ENCODE measurements at places on chromosomes 5 and 9.
A peak's percentile ranks its signal among the peaks of the same experiment; 100 is the strongest.

GRCh38 chr9:22446589-22446949, at the start of gene DMRTA1:
DMRTA1 (plus strand) TSS chr9:22446824; CDS start chr9:22447066, 242 bp downstream.
- DNase-seq: no peak

DNA sequence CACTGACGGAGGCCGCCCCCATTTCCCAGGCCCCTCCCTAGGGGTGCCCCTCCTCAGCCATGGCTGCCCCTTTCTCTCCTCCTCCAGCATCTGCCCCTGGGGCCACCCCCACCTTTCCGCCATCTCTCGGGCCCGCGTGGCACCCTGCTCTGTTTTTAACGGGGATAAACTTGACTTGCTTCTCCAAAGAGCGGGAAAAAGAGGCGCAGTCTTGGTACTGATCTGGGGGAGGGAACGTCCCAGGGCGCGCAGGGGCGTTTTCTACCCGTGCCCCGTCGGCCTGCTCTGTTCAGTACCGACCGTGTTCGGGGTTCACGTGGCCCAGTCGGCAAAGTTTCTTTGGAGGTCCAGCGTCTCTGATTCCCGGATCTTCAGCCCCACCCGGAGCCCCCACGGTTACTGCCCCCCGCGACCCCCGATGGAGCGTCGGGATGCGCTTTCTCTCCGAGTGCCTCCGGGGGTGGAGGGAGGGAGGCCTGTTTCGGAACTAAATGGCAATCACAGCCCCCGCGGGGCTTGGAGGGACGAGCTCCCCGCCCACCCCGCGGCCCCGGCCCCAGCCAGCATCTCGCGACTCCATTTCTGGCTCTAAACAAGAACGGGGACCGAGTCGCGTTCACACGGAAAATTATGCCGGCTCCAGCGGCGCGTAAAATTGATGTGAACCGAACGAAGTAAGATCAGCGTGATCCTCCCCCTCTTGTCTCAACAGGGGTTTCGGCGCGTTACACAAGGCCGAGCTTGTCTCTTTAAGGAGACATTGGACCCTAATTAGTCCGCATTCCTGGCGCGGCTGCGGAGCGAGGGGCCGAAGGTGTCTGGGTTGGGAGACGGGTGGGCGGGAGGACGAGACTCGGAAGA, 1.1 kb upstream of the TLE4 start:
- DNase-seq: peak; percentile 40

DNA sequence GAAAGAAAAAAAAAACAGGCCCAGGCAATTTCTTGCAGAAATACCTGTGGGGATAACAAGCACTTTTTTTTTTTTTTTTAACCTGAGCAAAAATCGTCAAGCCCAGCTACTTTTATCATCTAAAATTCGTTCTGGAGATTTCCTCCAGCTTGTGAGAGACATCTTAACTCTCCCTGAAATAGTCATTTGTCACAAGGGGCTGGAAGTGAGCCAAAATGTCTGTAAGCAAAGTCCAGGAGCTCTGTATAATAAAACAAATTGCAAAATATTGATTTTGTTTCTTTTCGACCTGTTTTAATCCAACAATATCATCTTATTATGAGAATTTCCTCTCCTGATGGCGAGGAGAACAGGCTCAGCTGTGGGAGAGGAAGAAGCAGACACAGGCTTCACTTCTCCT, 168.4 kb downstream of the TTLL11 start:
- no peak for DNase-seq

DNA sequence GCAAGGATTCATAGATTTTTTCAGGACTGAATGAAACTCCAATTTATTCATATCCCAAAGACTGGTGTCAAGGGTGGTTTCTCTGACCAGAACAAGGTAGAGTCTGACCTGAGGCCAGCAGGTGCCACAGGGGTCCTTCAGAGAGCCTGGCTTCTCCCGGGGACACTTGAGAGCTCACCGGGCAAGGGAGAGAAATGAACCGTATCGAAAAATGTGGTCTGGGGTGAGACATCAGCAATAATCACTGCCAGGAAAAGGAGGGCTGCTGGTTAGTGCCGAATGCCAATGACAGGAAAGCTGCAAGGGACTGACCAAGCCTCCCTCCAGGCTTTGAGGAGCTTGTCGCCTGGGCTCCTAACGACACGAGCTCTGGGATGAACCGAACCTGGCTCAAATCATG, 142.7 kb downstream of the TTLL11 start:
- no peak for DNase-seq

DNA sequence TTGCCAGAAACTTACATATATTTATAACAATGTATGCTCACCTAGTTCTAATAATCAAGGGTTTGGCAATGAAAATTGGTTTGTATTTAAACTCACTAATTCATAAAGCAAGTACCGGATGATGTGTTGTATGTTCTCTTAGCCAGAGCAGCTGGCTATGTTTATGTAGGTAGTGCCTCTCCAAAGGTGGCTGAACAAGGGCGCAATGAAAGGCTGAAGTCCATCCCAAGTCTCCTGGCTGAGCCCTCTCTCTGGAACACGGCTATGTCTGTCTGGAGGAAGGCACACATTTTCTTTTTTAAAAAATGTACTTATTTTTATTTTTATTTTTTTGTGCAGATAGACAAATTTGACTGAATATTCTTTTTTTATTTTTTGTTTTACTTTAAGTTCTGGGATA, 141.2 kb upstream of the DAB2 start:
- no peak for DNase-seq

DNA sequence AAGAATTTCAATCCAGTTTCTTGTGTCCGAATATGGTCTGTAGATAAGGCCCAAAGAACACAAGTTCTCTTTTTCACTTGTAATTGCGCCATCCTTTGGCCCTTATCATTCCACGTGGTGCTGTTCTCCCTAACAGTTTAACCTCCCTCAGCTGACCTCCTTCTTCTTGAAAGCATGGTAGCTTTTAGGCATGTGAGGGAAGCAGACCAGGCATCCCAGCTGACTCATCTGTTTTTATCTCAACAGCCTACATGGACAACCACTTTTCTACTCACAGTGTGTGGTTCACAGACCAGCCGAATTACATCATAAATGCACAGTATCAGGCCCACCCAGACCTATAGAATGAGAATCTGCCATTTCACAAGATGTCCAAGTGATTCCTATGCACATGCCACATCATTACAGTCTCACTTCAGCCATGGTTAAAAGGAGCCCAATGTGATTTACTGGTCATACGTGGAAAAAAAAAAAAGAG, 26.9 kb upstream of the PLIN2 start:
- DNase-seq: no peak
